ENCODE measurements at places on chromosomes 2 and 18. TPM values are rescaled to one million over a fixed set of nuclear protein-coding genes. Genes with fewer than 3 reads are reported as not detected.

DNA sequence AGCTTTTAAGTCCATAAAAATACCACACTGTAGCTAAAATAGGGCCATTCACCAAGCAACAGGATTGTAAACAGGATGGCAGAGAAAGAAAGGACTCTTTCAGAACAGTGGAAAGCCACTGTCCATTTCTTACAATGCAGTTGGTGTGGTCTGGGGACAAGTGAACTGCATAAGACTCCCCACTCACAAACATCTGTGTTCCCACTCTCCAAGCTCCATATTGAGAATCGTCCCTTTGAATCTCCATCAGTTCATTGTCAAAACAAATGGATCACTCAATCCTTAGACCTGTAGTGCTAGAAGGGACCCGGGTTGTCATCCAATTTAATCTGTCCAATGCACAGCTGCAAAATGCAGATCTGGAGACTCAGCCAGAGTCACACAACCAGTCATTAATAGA is 347.4 kb upstream of the KLHL29 start:
- no peaks in the 10 kb centered on the region for H3K27me3 ChIP-seq
- H3K4me3 ChIP-seq: no peak overlapping the region
- DNase-seq: no peak
- H3K27ac ChIP-seq: no peak overlapping the region
- H3K36me3 ChIP-seq: no peaks in the 10 kb centered on the region

- H3K4me1 ChIP-seq: peaks cover 2% of the 10 kb centered on the region
- H3K27me3 ChIP-seq: peaks cover 3% of the 10 kb centered on the region
- H3K27ac ChIP-seq: no peak overlapping the region
- no peak overlapping the region for H3K4me3 ChIP-seq
Measured at GRCh38 chr2:217735034-217735433, 267.8 kb downstream of the TNS1 start.

GRCh38 chr2:126686841-126687485 is 31.0 kb downstream of the GYPC start:
- DNase-seq: no peak
- no peak overlapping the region for H3K4me3 ChIP-seq
- H3K4me1 ChIP-seq: peaks cover 2% of the 10 kb centered on the region
- no peak overlapping the region for H3K27ac ChIP-seq
- H3K27me3 ChIP-seq: no peaks in the 10 kb centered on the region

DNA sequence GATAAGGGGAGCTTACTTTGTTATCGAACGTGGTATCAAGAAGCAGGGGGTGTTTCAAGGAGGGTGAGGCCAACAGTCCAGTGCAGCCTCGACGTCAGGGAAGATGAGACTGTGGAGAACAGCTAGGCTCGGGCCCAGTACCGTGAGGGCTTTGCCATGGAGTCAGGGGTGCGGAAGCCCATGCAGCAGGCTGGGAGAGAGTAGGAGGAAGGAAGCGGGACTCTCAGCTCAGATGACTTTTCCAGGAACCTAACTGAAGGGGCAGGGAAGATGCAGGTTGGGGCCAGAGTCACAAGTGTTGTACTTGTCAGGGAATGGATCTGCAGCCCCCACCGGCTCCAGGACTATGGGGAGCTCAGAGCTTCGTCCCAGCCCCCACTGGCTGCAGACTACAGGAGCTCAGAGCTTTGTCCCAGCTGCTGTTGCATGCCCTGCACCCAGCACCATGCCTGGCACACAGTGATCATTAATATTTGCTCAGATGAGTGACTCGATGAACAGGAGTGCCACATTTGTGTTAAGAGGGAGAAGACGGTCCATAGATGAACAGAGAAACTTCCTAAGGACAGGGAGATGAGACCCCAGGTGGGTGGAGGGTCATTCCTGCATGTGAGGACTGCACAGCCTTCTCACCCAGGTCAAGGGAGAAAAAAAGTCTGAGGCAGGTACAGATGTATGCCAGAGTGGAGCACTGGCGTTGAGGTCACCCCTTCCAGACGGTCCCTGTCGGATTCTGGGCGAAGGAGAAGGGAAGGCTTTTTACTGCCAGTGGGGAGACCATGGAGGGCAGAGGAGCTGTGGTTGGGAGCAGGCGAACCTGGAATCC is 36.4 kb downstream of the PTGR3 start:
- peaks cover 14% of the 10 kb centered on the region for H3K4me1 ChIP-seq
- H3K4me3 ChIP-seq: no peak overlapping the region
- peak overlapping the region; percentile 2 for H3K27ac ChIP-seq
- H3K36me3 ChIP-seq: no peaks in the 10 kb centered on the region
- H3K27me3 ChIP-seq: peaks cover 5% of the 10 kb centered on the region

The SP3 gene
- 139 TPM for total RNA-seq

DNA sequence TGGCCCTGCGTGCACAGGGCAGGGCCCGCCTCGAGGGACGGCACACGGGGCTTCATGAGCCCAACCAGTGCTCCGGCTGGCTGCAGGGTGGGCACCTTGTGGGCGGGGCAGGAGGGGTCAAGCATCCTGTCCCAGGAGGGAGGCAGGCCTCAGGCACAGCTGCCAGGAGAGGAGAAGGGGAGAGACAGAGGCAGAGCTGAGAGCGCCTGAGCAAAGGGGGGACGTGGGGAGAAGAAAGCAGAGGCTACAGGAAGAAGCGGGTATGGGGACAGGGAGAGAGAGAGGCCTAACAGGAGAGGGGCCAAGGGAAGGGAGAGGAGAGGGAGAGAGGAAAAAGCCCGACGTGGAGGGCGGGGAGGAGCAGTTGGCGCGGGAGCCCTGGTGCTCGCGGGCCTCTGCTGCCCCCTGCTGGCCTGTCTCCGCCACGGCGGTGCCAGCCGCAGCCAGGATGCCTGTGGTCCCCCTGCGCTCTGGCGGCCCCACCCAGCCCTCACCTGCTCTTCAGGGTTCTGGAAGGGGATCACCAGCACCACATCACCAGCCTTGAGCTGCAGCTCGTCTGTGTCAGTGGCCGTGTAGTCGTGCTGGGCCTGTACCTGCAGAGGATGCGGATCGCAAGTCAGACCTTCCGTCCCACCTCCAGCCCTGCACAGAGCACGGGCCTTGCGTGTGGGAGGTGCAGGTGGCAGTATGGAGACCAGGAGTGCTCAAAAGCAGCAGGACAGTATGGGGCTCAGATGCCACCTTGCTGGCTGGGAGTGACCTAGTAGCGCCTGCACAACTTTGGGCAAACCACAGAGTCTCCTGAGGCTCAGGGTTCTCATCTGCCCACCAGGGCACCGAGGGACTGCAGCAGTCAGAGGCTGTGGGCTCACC is 56.8 kb downstream of the BIN1 start:
- no peak overlapping the region for H3K4me3 ChIP-seq
- peak; percentile 54 for DNase-seq
- no peaks in the 10 kb centered on the region for H3K27me3 ChIP-seq

The MSTN gene
- total RNA-seq: not detected

GRCh38 chr18:69948919-69949537 is 1.4 kb upstream of the CD226 start:
- H3K36me3 ChIP-seq: no peaks in the 10 kb centered on the region
- no peak for DNase-seq
- H3K4me3 ChIP-seq: no peak overlapping the region
- no peaks in the 10 kb centered on the region for H3K27me3 ChIP-seq

GRCh38 chr2:190571686-190572085 is 37.2 kb upstream of the NEMP2 start:
- H3K27ac ChIP-seq: peak overlapping the region; percentile 54
- H3K27me3 ChIP-seq: no peaks in the 10 kb centered on the region
- H3K36me3 ChIP-seq: peaks cover 4% of the 10 kb centered on the region

DNA sequence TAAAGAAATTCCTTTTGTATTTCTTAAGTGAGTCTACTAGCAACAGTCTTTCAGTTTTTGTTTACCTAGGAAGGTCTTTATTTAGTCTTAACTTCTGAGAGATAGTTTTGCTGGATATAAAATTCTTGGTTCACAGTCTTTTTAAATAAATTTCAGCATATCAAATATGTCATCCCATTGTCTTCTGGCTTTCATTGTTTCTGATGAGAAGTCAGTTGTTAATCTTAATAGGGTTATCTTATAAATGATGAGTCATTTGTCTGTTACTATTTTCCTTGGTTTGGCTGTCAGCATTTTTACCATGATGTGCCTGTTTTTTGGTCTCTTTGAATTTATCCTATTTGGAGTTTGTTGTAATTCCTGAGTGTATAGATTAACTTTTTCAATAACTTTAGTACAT is 129.3 kb downstream of the FAM210A start:
- H3K36me3 ChIP-seq: peaks cover 14% of the 10 kb centered on the region
- peaks cover 17% of the 10 kb centered on the region for H3K4me1 ChIP-seq
- DNase-seq: no peak

DNA sequence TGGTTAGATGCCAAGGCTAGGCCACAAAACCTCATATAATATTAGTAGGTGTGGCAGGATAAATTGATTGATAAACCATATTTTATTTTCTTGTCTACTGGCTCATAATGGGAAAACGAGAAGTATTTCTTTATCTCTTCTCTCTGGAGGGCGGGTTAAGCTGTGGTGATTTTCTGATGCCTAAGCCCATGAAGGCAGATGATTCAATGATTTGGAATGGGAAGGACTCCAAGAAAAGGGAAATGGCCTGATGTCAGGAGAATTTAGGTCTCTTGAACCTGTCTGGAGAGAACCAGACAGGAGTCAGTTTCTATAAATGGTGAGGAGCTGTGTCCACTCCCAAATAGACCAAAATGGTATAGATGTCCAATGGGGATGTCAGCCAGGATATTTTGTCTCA is 18.7 kb upstream of the MAP4K3 start:
- no peak for DNase-seq
- no peak overlapping the region for H3K27ac ChIP-seq
- H3K4me3 ChIP-seq: no peak overlapping the region
- H3K27me3 ChIP-seq: no peaks in the 10 kb centered on the region
- H3K4me1 ChIP-seq: no peaks in the 10 kb centered on the region
- peaks cover 14% of the 10 kb centered on the region for H3K36me3 ChIP-seq

The LAMA1 gene
- total RNA-seq: not detected

- H3K4me3 ChIP-seq: no peak overlapping the region
- no peaks in the 10 kb centered on the region for H3K36me3 ChIP-seq
- no peak overlapping the region for H3K27ac ChIP-seq
- peaks cover 18% of the 10 kb centered on the region for H3K4me1 ChIP-seq
Measured at GRCh38 chr2:218856167-218856895, 3.3 kb upstream of the WNT6 start.
